PC-9 (cell line): ENCODE measurements at places on chromosomes 3 and 15. TPM values are rescaled to one million over a fixed set of nuclear protein-coding genes. Genes with fewer than 3 reads are reported as not detected.

DNA sequence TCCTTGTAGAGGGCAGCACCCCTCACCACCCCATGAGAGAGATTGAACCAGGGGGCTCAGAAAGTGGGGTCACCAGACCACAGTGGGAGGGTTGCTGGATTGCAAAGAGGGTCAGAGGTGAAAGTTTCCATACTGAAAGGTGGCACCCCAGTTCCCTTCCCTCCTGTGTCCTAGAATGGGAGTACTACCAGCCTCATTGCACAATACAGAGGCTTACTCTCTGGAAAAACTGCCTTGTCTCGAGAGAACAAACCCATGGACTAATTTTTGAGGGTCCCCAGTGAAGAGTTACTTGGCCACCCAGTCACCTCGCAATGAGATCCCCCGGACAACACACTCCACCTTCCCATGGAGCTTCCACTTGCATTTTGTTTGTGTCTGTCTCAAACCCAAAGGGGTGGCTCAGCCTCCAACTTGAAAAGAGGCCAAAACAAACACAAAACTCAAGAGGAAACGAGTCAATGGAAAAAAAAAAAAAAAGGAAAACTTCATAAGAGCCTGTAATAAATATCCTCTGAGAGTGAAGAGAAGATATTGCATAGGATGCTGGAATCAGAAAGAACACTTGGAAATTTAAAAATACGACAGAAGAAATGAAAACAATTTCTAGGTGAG, 18.6 kb downstream of the MESP2 start:
- H3K27ac ChIP-seq, result peak overlapping the region; percentile 23
- no peaks in the 10 kb centered on the region for H3K27me3 ChIP-seq
- H3K36me3 ChIP-seq, result peaks cover 51% of the 10 kb centered on the region
- H3K4me3 ChIP-seq, result no peak overlapping the region
- DNase-seq, result no peak

DNA sequence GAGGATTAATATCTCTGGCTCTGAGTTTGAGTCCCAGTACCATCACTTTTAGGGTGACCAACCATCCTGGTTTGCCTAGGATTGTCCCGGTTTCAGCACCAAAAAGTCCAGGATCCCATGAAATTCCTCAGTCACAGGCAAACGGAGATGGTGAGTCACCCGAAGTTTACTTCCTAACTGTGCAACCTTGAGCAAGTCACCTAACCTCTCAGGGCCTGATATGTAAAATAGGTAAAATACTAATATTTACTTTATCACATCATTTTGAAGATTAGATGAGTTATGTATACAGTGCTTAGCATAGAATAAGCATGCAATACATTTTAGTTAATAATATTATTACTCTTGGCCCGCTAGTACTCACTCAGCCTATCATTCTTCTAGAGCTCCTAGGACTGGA, 91.1 kb upstream of the KCNMB2 start:
- no peak for DNase-seq
- H3K36me3 ChIP-seq, result no peaks in the 10 kb centered on the region
- no peaks in the 10 kb centered on the region for H3K27me3 ChIP-seq
- H3K27ac ChIP-seq, result no peak overlapping the region

DNA sequence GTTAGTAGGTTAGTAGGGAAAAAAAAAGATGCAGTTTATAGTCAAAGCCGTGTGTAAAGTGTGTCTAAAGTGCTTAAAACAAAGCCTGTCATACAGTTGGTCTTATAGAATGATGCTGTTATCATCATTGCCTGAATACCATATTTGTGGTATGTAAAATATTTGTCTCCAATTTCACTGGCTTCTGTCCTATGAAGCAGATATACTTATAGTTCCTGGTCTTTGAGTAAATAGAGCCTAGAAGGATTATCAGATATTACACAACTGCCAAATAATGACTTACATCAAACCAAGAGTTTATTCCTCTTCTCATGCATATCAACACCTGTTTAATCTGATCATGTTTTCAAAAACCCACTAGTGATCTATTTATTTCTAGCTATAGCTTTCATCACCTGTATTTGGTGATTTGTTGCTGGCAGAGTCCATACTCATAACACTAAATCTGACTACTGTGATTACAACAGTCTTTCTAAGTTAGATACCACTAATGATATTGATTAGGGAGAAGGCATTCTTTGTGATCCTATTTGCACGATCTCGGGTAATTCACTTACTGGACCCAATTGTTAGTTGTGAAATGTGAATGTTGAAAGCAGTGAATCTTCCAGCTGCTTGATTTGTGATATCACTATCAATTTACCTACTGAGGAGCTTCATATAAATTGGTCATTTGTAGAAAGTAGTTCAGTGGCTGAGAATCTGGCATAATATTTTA, 413.7 kb downstream of the LPP start:
- H3K4me3 ChIP-seq, result no peak overlapping the region
- H3K4me1 ChIP-seq, result peaks cover 12% of the 10 kb centered on the region
- DNase-seq, result peak; percentile 91
- H3K36me3 ChIP-seq, result no peaks in the 10 kb centered on the region
- H3K27ac ChIP-seq, result no peak overlapping the region

GRCh38 chr3:123679712-123680386, 95.0 kb upstream of the HACD2 start:
- H3K27ac ChIP-seq, result no peak overlapping the region
- H3K36me3 ChIP-seq, result no peaks in the 10 kb centered on the region
- peaks cover 10% of the 10 kb centered on the region for H3K4me1 ChIP-seq
- H3K4me3 ChIP-seq, result no peak overlapping the region
- peaks cover 16% of the 10 kb centered on the region; the same call in 1 of the 2 replicates for H3K27me3 ChIP-seq

- H3K4me1 ChIP-seq, result peaks cover 45% of the 10 kb centered on the region
- H3K4me3 ChIP-seq, result no peak overlapping the region
- no peaks in the 10 kb centered on the region for H3K27me3 ChIP-seq
- no peak for DNase-seq
Observed at GRCh38 chr3:122315619-122316018, 9.4 kb upstream of the CSTA start.

GRCh38 chr15:92430069-92430440, 36.4 kb downstream of the ST8SIA2 start:
- no peak for DNase-seq
- no peaks in the 10 kb centered on the region for H3K4me1 ChIP-seq
- H3K27ac ChIP-seq, result no peak overlapping the region
- H3K27me3 ChIP-seq, result peaks cover 20% of the 10 kb centered on the region
- H3K36me3 ChIP-seq, result no peaks in the 10 kb centered on the region

DNA sequence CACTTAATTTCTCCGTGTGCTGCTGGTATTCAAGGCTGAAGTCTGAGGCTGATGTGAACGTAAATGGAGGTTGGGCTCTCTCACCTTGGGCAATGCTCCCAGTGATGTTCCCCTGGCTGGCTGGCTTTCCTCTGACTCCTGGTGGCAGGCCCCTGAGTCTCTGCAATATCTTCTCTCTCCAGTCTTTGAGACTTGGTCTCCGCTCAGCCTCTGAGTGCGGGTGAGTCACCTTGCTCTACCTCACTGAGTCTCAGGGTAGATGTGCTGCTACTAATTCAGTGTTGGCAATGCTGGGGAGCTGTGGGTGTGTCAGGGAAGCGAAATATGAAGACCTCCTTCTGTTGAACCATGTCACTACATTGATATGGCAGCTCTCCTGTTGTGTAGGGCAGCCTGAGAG, 31.3 kb upstream of the TRIM59 start:
- H3K27me3 ChIP-seq, result no peaks in the 10 kb centered on the region
- no peak overlapping the region for H3K4me3 ChIP-seq
- no peak for DNase-seq
- no peak overlapping the region for H3K27ac ChIP-seq
- H3K4me1 ChIP-seq, result no peaks in the 10 kb centered on the region

DNA sequence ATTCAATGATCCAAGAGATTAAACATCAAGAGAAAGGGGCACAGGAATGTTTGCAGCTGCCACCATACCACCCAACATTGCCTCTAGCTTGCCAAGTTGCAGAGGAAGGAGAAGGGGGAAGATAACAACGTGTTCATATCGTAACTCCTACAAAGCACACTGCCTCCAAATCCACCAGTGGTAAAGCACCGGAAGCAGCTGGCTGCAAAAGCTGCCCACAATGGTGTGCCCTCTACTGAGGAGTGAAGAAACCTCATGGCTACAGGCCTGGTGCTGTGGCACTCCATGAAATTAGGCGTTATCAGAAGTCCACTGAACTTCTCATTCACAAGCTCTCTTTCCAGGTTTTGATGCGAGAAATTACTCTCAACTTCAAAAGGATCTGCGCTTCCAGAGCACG, 263.9 kb upstream of the STT3B start:
- no peak overlapping the region for H3K4me3 ChIP-seq
- H3K36me3 ChIP-seq, result no peaks in the 10 kb centered on the region
- no peak overlapping the region for H3K27ac ChIP-seq
- peaks cover 6% of the 10 kb centered on the region for H3K4me1 ChIP-seq
- no peaks in the 10 kb centered on the region for H3K27me3 ChIP-seq

- no peaks in the 10 kb centered on the region for H3K4me1 ChIP-seq
- no peak overlapping the region for H3K27ac ChIP-seq
- no peaks in the 10 kb centered on the region for H3K27me3 ChIP-seq
- H3K4me3 ChIP-seq, result no peak overlapping the region
- DNase-seq, result no peak
Observed at GRCh38 chr15:47409038-47409437, 308.3 kb upstream of the SEMA6D start.

DNA sequence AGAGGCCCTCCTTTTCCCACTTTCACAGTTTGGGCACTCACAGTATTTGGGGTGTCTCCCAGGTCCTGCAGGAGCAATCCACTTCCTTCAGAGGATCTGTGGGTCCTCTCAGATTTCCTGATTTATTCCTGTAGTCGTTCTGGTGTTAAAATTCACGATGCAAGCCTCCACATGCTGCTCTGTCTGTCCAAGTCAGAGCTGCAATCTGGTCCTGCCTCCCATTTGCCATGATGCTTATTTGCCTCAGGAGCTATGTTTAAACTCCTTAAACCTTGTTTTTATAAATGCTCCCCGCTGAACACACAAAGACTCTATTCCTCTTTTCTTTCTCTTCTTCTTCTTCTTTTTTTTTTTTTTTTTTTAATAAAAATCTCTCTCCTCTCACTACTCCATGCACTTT, 558.7 kb upstream of the NECTIN3 start:
- no peaks in the 10 kb centered on the region for H3K36me3 ChIP-seq
- no peaks in the 10 kb centered on the region for H3K4me1 ChIP-seq
- no peak overlapping the region for H3K27ac ChIP-seq
- no peak overlapping the region for H3K4me3 ChIP-seq
- no peak for DNase-seq

- no peaks in the 10 kb centered on the region for H3K27me3 ChIP-seq
- H3K36me3 ChIP-seq, result no peaks in the 10 kb centered on the region
- no peak overlapping the region for H3K27ac ChIP-seq
- DNase-seq, result no peak
- H3K4me3 ChIP-seq, result no peak overlapping the region
Observed at GRCh38 chr3:94076055-94076454, 13.2 kb downstream of the NSUN3 start.

GRCh38 chr3:85737846-85738245, 779.1 kb downstream of the CADM2 start:
- no peak overlapping the region for H3K4me3 ChIP-seq
- H3K36me3 ChIP-seq, result no peaks in the 10 kb centered on the region
- H3K27me3 ChIP-seq, result no peaks in the 10 kb centered on the region
- no peaks in the 10 kb centered on the region for H3K4me1 ChIP-seq
- H3K27ac ChIP-seq, result no peak overlapping the region

GRCh38 chr15:60480888-60481287, 1.9 kb upstream of the ICE2 start:
- H3K36me3 ChIP-seq, result no peaks in the 10 kb centered on the region
- H3K27me3 ChIP-seq, result no peaks in the 10 kb centered on the region
- no peak overlapping the region for H3K4me3 ChIP-seq
- no peak overlapping the region for H3K27ac ChIP-seq

DNA sequence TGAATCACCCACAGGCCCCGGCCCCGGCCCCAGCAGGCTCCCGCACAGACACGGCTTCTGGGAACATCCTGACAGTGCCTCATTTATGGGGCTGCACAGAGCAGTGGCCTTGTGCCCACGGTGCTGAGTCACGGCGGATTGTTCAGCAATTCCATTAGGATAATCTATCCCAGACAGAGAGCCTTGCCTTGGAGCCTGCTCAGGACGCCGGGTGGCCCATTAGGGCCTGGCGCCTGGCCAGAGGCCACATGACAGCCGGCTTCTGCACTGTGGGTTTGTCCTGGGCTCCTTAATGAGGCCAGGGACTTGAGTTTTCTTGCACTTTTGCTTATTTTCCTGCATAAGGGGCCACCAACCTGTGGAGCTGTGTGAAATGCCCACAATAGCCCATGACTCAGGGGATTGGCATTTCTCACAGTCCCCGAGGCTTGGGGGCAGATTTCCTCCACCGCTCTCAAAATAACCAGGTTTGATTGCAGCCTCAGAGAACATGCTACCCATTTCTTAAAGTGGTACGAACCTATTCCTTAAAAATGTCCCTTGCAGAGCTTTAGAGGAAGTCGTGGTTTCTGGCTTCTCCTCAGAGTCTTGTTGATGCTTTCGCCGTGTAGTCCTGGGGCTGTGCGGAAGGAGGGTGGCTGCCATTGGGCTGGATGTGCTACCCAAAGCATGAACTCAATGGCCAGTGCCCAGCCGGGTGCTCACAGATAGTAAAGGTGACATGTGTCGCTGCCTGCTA, 19.0 kb downstream of the SYNM start:
- H3K27me3 ChIP-seq, result no peaks in the 10 kb centered on the region
- H3K36me3 ChIP-seq, result no peaks in the 10 kb centered on the region
- H3K27ac ChIP-seq, result peak overlapping the region; percentile 93
- peak; percentile 87 for DNase-seq

- H3K27ac ChIP-seq, result no peak overlapping the region
- no peak overlapping the region for H3K4me3 ChIP-seq
- no peak for DNase-seq
- no peaks in the 10 kb centered on the region for H3K36me3 ChIP-seq
- peaks cover 8% of the 10 kb centered on the region; the same call in 1 of the 2 replicates for H3K27me3 ChIP-seq
Observed at GRCh38 chr3:122284486-122284885, 40.6 kb upstream of the CSTA start.

GRCh38 chr15:78437107-78437761, 782 bp upstream of the IREB2 start:
- DNase-seq, result no peak
- H3K4me1 ChIP-seq, result peaks cover 14% of the 10 kb centered on the region
- peak overlapping the region; percentile 80 for H3K4me3 ChIP-seq
- peak overlapping the region; percentile 38 for H3K27ac ChIP-seq
- peaks cover 22% of the 10 kb centered on the region for H3K36me3 ChIP-seq

DNA sequence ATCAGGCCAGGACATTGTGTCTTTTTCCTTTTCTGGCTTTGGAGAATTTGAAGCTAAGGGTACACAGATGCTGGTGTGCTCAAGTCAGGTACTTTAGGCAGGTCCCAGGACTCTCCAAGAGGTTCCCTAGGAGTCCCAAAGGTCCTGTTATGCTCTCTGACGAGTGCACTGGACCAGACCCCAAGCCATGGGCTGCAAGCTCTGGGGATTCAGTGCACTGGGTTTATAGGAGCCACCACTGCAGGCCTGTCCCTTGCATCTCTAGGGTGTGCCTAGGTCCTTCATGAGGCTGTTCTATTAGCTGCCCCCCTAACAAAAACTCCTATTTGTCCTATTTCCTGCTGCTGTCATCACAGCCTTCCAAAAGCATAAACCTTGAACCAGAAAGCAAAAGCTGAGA, 31.9 kb upstream of the BFSP2 start:
- DNase-seq, result no peak
- no peak overlapping the region for H3K27ac ChIP-seq
- H3K36me3 ChIP-seq, result no peaks in the 10 kb centered on the region
- peaks cover 76% of the 10 kb centered on the region for H3K27me3 ChIP-seq

CHST13 gene
- 0.52 and 1.2 TPM in 2 replicates for total RNA-seq

SLC22A13 gene
- 0.40 and 0.44 TPM in 2 replicates for total RNA-seq

HIGD1A gene
- 48.2 and 69.7 TPM in 2 replicates for total RNA-seq

GPR62 gene
- total RNA-seq, result not detected in 2 replicates

GNB4 gene
- total RNA-seq, result 18.0 and 19.4 TPM in 2 replicates

HGD gene
- total RNA-seq, result 0.65 and 0.85 TPM in 2 replicates
